ENCODE measurements at places on chromosomes 4 and X. TPM values are rescaled to one million over a fixed set of nuclear protein-coding genes. Genes with fewer than 3 reads are reported as not detected.

GRCh38 chr4:122583906-122584305, 37.0 kb downstream of the IL21 start:
- no peak for DNase-seq
- H3K4me1 ChIP-seq = no peaks in the 10 kb centered on the region
- H3K27me3 ChIP-seq = no peaks in the 10 kb centered on the region
- no peaks in the 10 kb centered on the region for H3K36me3 ChIP-seq
- no peak overlapping the region for H3K27ac ChIP-seq

GRCh38 chr4:158599765-158600498, 71.8 kb downstream of the C4orf46 start:
- no peaks in the 10 kb centered on the region for H3K27me3 ChIP-seq
- DNase-seq = no peak
- H3K36me3 ChIP-seq = no peaks in the 10 kb centered on the region
- H3K4me3 ChIP-seq = no peak overlapping the region

- H3K4me3 ChIP-seq = no peak overlapping the region
- H3K36me3 ChIP-seq = no peaks in the 10 kb centered on the region
- H3K4me1 ChIP-seq = no peaks in the 10 kb centered on the region
- no peak overlapping the region for H3K27ac ChIP-seq
- DNase-seq = no peak
These were observed 455.4 kb upstream of the ADGRL3 start for GRCh38 chr4:60744767-60745166.

GRCh38 chrX:103415068-103415467, 38.7 kb downstream of the BEX3 start:
- no peak for DNase-seq
- no peaks in the 10 kb centered on the region for H3K27me3 ChIP-seq
- H3K4me1 ChIP-seq = no peaks in the 10 kb centered on the region
- H3K4me3 ChIP-seq = no peak overlapping the region
- H3K27ac ChIP-seq = no peak overlapping the region
- no peaks in the 10 kb centered on the region for H3K36me3 ChIP-seq

GRCh38 chrX:46386511-46386910, 158.7 kb downstream of the ZNF674 start:
- no peaks in the 10 kb centered on the region for H3K36me3 ChIP-seq
- no peak for DNase-seq
- no peaks in the 10 kb centered on the region for H3K27me3 ChIP-seq
- H3K4me1 ChIP-seq = no peaks in the 10 kb centered on the region
- H3K27ac ChIP-seq = no peak overlapping the region

NONO gene
- 110 TPM for total RNA-seq

DNA sequence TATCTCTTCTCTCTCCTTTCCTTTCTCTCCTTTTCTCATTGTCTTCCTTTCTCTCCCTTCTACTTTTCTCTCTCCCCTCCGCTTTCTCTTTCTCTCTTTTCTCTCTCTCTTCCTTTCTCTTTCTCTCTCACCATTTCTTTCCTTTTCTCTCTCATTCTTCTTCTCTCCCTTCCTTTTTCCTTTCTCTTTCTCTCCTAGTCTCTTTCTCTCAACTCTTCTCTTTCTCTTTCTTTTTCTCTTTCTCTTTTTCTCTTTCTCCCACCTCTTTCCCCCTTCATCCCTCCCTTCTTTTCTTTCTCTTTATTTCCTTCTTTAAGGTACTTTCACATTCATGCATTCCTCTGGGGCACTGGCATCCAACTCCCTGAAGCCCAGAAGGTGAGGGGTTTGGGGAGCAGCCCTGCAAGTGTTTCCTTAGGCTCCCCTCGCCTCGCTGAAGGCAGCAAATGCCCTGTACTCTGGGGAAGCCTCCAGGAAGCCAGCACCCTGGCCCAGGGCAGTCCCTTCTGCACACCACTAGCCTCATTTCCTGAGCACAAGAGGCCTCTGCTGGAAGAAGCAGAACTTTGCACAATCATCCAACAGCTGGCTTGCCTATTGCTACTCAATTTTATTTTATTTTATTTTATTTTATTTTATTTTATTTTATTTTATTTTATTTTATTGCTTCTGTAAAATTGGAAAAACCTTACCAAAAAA, 124.2 kb downstream of the NFKB1 start:
- no peaks in the 10 kb centered on the region for H3K4me1 ChIP-seq
- no peaks in the 10 kb centered on the region for H3K36me3 ChIP-seq
- no peak for DNase-seq
- no peak overlapping the region for H3K4me3 ChIP-seq
- H3K27ac ChIP-seq = no peak overlapping the region

PDE6B gene
- total RNA-seq = 2.3 TPM

DNA sequence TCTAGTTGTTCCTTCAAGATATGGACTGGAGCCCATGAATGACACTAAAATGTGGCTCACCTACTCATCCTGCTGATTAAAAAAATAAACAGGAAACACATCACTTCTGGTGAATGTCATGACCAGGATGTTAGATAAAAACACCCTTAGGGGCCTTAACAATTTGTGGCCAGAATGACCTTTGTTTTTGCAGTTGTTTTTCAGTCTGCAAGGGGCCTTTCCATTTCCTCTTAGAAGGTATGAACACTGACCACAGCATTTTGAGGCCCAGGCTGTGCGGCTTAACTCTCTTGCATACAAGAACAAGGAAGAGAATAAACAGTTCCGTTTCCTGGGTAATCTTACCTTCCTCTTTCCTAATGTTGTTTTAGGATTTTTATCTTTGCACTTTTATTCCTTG, 113.2 kb downstream of the IL1RAPL2 start:
- H3K27ac ChIP-seq = no peak overlapping the region
- no peaks in the 10 kb centered on the region for H3K27me3 ChIP-seq

DNA sequence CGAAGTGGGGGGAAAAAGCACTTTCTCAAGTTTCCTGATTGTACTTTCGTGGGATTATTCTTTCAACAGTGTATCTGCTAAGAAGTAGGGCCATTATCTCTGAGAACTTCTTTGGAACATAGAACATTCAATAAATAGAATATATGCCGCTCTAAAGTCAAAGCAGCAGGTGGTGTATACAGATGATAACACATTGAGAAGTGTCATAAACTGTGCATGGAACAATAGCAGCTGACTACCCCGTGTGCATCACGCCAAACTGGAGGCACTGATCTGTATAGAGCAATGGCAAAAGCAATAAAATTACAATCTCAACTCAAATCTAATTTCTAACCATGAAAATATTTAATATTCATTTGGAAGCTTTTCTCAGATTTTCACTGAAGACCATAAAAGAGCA, 175.3 kb downstream of the DCTD start:
- H3K4me3 ChIP-seq = no peak overlapping the region
- H3K36me3 ChIP-seq = no peaks in the 10 kb centered on the region
- H3K27me3 ChIP-seq = no peaks in the 10 kb centered on the region
- no peak for DNase-seq
- no peaks in the 10 kb centered on the region for H3K4me1 ChIP-seq

All from right atrium auricular region (tissue), 2 donors.